ENCODE measurements at places on chromosomes 3 and 15.

GRCh38 chr15:40593165-40593564, 884 bp upstream of the KNL1 start:
- DNase-seq = no peak

DNA sequence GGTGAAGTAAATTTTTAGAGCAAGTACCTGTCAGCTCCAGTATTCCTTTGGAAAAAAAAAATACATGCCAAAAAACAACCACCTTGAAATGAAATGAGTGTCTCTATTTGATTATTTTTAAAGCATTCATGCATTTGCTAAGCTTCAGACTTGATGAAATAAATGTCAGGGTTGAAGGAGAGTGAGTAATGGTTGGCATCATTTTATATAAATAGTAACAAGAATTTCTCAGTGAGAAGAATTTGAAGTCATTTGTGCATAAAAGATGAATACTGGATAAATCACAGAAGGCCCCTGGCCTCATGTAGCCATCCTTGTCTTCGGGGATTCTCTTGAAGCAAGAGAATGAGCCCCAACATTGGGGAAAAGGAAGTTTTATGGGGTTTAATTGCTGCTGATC, 318.4 kb downstream of the LPP start:
- DNase-seq = no peak

DNA sequence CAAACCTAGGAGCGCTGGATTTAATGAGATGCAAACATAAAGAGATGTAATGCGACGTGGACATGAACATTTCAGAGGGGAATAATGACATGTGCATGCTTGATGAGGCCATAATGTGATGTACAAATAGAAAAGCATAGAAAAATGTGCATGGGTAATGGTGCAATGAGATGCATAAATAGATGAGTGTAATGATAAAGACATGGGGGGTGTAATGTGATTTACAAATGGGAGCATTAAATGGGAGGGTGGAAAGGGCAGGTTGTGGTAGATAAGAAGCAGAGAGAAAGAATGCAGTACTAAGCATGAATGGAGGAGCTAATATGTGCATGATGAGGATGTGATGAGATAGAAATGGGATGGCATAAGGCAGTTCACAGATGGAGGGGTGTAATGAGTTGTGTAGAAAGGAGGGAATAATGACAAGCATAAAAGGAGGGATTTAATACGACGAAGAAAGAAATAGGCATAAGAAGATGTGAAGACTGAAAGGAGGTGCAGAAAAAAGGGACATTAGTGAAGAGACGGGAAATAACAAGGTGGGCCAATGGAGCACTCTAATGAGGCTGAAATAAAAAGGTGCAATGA, 137.5 kb upstream of the CCNL1 start:
- no peak for DNase-seq

DNA sequence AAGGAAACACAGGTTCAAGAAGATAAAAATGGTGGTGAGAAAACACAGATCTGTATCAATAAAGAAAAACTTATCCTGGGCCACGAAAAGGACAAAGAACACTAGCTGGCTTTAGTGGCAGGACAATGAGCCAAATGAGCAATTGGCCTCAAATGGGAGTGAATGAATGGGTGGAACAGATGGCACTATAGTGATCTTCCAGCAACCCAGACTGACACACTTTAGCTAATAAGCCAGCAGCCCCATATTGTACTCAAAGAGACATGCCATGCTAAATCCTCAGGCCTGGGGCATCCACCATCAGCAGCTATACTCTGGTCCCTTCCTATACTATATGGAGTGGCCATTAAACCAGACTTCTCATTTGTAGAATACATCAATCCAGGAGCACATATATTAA, 60.0 kb upstream of the GADL1 start:
- DNase-seq = no peak

- no peak for DNase-seq
Measured at GRCh38 chr3:180278583-180279188, 241.9 kb upstream of the PEX5L start.

GRCh38 chr15:44501768-44502366, 35.1 kb upstream of the EIF3J start:
- peak; percentile 7 for DNase-seq

GRCh38 chr15:42133886-42134502, 22.4 kb downstream of the PLA2G4F start:
- DNase-seq = peak; percentile 10

GRCh38 chr3:17579289-17580031, 163.0 kb downstream of the TBC1D5 start:
- no peak for DNase-seq

DNA sequence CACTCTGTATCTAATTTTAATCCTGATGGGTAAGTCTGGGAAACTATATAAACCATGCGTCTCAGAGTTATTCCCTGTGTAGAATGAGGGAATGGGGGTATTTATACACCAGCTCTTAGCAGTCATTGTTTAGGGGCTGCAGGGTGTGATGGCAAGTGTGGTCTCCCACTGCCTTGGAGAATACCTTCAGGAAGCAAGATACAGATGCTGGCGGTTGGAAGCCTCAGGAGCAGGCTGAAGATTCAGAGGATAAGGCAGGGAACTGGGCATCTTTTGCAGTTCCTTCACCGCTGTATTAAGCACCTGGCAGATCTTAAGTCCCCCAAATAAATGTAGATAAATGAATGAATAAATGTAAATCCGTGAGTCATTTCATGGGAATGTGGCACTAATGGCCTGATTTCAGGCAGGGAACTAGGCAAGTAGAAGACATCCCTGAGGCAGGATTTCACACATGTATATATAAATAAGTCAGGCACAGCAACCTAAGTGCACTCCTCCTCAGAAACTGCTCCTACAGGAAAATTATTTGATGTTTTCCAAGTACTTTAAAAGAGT, 209.2 kb upstream of the GADL1 start:
- DNase-seq = no peak

- DNase-seq = no peak
Measured at GRCh38 chr15:73757571-73757970, 4.4 kb upstream of the INSYN1 start.

GRCh38 chr3:16844791-16845190, 40.0 kb upstream of the PLCL2 start:
- DNase-seq = no peak

- no peak for DNase-seq
Measured at GRCh38 chr3:16401273-16401672, 112.2 kb downstream of the RFTN1 start.

DNA sequence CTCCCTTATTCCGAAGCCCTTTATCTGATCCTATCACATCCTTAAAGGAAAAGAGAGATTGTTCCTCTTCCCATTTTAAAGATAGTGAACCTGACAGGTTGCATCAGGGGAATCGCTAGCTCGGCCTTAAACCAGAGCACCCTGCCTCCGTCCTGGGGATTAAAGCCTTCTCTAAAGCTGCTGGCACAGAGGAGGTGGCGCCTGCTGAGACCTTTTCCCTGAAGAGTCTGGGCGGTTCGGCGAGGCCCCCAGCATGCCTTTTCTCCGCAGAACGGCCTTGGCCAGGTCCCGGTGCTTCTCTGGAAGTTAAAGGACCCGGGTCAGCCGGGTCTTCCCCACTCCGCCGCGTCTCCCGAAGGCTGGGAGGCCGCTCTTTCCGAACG, 593 bp downstream of the FAM219B start:
- no peak for DNase-seq

DNA sequence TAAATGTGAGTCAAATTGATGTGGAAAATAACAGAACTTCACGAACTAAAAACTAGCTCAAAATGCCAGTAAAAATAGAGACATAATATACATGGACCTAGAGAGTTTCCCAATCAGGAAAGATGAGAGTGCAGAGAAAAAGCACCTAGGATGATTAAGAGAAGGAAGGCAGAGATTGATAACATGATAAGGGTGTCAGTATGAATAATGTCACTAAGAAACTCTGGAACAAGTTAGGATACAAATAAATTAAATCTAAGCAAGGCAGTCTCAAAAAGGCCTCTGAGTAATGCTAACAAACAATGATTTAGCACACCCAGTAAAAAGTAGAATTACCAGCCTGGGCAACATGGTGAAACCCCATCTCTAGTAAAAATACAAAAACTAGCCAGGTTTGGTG, 304.7 kb upstream of the DPPA4 start:
- DNase-seq = no peak

DNA sequence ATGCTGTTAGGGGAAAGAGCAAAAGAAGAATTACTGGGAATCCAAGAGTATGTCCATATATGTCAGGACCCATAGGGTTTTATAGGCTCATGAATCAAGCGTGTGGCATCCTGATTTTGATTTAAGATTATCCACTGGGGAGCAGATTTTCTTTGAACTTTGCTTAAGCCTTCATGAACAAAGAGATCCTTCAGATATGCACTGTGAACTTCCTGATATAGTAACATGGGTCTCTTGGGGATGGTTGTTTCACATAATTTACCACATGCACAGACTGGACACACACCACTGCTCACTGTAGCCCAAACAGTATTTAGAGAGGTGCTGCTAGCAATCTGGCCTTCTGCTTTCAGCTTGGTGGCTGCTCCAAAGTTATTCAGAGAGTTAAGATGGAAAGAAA, 200.9 kb upstream of the ZPLD1 start:
- DNase-seq = no peak

DNA sequence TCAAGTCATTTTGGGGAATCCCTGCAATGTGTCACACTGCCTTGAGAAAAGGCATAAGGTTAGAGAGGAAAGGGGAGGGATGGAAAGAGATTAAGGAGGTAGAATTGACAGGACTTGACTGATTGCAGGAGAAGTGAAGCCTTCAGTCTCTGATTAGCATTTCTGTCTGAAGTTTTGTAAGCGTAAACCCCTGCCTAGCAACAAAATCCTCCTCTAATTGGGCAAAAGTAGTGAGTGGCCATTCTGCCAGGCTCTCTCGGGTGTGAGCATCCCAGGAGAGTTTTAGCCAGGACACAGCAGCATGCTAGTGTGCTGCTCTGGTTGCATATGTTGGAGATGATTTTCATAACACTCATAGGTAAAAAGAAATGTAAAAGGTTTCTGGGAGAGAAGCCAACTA, 117.0 kb upstream of the MRPL3 start:
- DNase-seq = no peak

DNA sequence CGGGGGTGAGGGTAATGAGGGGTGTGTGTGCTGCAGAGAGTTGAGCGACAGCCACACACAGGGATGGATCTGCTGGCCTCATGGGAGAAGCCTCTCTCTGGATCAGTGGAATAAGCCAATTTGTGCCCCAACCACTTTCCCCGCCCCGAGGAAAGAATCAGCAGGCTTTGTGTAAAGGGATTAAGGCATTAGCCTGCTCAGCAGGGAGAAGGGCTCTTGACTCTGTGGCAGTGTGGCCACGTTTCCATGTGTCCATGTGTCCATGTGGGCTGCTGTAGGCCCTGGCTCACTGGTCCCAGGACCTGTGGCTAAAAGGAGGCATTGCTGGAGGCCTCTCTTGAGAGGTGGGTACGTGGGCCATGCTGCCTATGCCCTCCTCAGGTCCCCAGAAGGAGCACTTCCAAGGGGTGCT, 104.7 kb downstream of the HMG20A start:
- no peak for DNase-seq

- DNase-seq = no peak
Measured at GRCh38 chr3:66449411-66449974, 51.3 kb downstream of the LRIG1 start.

DNA sequence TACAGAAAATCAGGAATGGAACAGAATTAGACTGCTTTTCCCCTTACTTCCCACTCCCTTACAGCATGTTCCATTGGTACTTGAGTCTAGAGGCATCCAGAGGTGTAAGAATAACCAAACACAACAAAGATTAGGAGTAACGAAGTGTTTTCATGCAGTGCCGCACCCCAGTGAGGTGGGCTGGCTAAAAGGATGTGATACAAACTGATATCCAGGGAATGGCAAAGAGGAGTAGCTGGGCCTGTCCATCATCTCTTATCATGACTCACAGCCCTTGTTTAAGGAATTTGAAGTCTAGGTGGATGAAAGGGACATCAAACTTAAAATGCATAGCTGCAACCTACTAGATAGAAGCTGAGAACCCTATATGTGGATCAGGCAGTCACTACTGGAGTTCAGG, 16.4 kb downstream of the SCG5 start:
- DNase-seq = no peak

- no peak for DNase-seq
Measured at GRCh38 chr3:170632780-170633179, 46.9 kb upstream of the SLC7A14 start.

DNA sequence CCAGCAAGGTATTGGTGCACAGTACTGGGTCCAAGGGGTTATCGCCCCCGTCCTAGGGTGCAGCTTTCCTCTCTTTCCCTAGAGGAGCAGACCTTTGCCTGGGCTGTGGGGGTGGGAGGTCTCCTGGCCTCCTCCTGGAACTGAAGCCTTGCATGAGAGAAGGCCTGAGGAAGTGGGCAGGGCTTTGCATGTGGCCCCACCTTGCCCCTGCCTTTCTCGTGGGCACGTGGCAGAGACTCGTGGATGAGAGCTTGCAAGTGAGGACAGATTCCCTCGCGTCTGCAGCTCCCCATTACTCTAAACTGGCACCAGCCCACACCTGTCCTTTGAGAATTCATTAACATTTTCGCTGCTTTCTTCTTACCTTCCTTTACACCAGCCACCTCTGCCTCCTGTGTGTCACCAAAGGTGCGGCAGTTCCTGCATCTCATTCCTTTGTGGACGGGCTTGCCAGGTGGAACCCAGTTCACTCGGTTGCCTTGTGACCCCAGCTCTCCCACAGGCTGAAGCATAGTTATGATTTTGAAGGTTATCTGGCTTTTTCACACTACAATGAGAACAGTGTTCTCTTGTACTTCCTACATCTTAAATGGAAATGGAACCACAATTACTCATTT, 40.9 kb upstream of the NR2C2 start:
- DNase-seq = no peak

- DNase-seq = no peak
Measured at GRCh38 chr15:58521293-58521991, 89.7 kb downstream of the LIPC start.

GRCh38 chr15:56537881-56538280, 72.9 kb upstream of the MNS1 start:
- DNase-seq = peak; percentile 8

DNA sequence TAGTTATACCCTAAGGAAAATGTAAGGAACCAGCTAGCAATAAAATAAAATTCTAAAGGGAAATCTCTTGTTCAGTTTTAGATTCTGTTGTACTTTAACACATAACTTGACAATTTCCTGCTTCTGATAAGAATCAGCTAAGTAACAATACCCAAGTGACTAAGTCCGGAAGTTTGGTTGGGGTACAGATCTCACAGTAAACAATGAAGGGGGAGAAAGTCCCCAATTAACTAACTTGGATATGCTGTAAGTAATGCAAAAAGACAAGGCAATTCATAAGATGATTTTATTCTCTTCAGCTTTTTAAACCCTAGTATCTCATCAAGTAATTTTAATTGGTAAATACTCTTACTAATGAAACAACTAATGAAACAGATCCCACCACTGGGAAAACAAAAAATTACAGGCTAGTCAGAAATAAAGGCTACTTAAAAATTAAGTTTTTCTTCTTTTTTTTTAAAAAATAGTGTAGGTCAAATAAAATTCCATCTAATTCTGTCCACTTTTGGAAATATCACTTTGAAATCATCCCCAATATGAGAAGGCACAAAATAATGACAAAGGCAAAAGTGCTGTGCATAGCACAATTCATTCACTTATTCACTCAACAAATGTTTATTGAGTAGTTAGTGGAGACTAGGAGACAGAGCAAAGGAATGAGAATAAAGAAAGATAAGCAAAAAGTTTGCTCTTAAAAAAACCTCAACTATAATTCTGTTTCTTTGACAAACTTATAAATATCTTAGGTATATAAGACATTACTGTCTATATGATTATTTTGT, 37.8 kb upstream of the IL20RB start:
- no peak for DNase-seq

- DNase-seq = no peak
Measured at GRCh38 chr15:42858540-42858939, 62.0 kb downstream of the TTBK2 start.

GRCh38 chr3:194856296-194856695, 170.6 kb downstream of the FAM43A start:
- DNase-seq = no peak

GRCh38 chr15:68494573-68495110, 62.7 kb upstream of the ITGA11 start:
- DNase-seq = no peak

Measured in NCI-H1694 treated with DMSO at 0.1 percent for 48 hours (cell line).